ENCODE measurements at places on chromosomes 1 and 21.

DNA sequence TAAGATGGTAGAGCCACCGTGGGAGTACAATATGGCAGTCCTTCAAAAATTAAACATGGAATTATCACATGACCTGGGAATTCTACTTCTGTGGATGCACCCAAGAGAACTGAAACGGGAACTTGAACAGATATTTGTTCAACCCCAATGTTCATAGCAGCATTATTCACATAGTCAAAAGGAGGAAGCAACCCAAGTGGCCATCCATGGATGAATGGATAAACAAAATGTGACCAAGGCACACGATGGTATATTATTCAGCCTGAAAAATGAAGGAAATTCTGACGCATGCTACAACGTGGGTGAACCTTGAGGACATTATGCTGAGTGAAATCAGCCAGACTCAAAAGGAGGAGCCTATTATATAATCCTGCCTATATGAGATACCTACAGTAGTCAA lies 22.8 kb upstream of the LAPTM5 start:
- no peak for DNase-seq

- DNase-seq = no peak
These were observed 894.0 kb downstream of the KCNT2 start for GRCh38 chr1:195714248-195714647.

- DNase-seq = no peak
These were observed 263.6 kb upstream of the USP24 start for GRCh38 chr1:55478742-55479141.

GRCh38 chr1:52288286-52288685 lies 77.7 kb downstream of the CC2D1B start:
- DNase-seq = no peak

GRCh38 chr1:216310776-216311175 lies 112.5 kb downstream of the USH2A start:
- no peak for DNase-seq

- DNase-seq = no peak
These were observed 124.0 kb downstream of the NGF start for GRCh38 chr1:115214098-115214497.
